ENCODE measurements at places on chromosomes 3 and 15.
A peak's percentile ranks its signal among the peaks of the same experiment; 100 is the strongest.

DNA sequence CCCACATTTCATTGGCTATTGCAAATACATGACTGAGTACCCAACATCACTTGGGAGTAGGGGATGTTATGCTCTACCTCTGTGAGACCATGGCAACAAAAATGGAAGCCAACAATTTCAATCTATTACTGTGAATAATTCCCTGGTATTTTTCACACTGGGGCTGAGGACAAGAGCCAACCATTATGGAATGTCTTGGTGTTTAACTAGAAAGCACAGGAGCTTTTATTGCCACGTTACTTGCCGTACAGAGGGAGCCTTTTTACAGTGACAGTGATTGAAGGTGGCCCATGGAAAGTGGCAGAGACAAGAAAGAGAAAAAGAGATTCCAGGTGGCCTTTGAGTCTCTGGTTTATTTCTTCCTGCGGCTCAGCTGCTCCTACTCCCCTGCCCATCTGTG, 105.7 kb upstream of the TBC1D5 start:
- DNase-seq = no peak

DNA sequence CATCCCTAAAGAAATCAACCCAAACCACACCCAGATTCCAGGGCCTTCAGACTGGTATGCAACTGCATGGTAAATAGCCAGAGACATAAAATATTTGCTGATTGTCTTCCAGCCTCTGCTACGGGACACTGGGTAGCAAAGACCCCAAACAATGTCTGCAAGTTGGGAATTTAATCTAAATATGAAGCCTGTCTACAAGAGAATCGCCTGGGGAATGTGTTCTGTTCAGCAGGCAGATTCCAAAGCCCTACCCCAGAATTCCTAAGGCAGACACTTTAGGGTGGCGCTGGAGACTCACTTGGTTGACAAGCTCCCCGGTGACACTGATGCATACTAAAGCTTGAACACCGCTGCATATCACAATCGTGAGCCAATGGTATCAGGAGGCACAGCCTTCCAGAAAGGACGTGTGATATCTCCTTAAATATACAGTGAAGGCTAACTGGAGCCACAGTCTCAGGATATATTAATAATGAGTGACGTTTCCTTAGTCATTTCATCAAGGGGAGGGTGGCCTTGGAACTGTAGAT, 684.1 kb downstream of the NTRK3 start:
- DNase-seq = no peak

GRCh38 chr3:70753572-70753971, 441.1 kb upstream of the MDFIC2 start:
- DNase-seq = no peak

- no peak for DNase-seq
Observed at GRCh38 chr3:193590088-193590856, 2.7 kb upstream of the OPA1 start.

- DNase-seq = no peak
Observed at GRCh38 chr15:50189633-50190032, 7.6 kb downstream of the SLC27A2 start.

DNA sequence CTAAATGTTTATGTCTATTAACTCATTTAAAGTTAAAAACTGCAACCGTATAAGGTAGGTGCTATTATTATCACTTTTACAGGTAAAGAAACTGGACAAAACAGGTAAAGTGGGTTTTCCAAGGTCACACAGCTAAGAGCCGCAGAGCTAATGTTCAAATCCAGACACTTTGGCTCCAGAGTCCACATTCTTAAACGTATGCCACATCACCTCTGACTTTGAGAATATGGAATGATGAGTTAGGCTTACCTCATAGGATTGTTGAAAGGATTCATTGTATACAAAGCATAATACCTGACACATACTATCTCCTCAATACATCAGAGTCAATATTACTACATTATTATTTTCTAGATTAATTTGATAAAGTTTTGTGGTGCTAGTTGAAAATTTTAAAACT, 240.9 kb upstream of the STT3B start:
- no peak for DNase-seq

GRCh38 chr3:17179381-17180205, 294.8 kb downstream of the PLCL2 start:
- peak; percentile 66 for DNase-seq

DNA sequence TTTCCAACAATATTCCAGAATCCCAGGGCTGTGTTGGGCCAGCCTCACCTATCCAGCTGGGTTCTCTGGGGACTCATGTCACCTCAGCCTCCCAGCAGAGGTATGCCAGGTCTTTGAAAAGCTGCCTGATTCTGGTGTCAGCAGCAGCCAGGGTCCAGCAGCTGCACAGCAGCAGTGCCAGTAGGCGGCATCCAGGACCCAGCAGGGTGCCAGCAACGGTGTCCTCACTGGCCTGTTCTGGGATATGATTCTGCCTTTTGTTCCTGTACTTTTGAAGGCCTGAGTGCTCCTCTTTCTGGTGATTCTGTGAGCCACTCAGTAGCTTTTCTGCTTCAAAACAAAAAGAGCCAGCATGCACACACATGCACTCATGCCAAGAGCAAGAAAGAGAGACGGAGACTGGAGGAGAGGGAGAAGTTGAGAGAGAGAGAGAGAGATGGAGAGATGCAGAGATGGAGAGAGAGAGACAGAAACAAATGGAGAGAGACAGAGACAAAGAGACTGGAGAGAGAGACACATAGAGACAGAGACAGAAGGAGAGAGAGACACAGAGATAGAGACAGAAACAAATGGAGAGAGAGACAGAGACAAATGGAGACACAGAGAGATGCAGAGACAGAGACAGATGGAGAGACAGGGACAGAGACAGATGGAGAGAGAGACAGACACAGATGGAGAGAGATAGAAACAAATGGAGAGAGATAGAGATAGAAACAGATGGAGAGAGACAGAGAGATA, 205.7 kb downstream of the UACA start:
- no peak for DNase-seq

GRCh38 chr3:44065311-44066094, 176.2 kb upstream of the TOPAZ1 start:
- DNase-seq = no peak

- no peak for DNase-seq
Observed at GRCh38 chr15:74809242-74809641, 3.4 kb upstream of the LMAN1L start.

GRCh38 chr15:40985541-40986330, 32.5 kb downstream of the CHAC1 start:
- no peak for DNase-seq

- DNase-seq = no peak
Observed at GRCh38 chr15:64456634-64457108, 3.7 kb upstream of the ZNF609 start.

- DNase-seq = no peak
Observed at GRCh38 chr15:26261413-26261812, 398.3 kb upstream of the ATP10A start.

- DNase-seq = no peak
Observed at GRCh38 chr15:67127965-67128364, 62.6 kb downstream of the SMAD3 start.

- no peak for DNase-seq
Observed at GRCh38 chr15:89359471-89360293, 25.1 kb upstream of the POLG start.

DNA sequence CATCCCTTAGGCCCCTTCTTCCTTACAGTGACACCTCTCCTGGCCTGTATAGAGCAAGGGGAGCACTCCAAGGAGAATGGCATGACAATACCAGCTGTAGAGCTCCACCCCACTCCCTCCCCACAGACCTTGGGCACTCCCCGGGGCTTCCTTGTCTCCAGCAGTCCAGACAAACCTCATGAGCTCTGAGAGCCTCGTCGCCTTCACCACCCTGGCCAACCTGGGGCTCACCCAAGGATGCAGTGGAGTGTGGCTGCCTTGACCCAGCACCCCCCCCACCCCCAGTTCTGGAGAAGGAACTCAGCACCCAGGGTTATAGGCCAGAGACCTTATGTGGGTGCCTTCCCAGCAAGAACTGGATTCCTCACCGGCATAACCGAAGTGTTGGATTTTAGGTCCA, 7.4 kb upstream of the SLCO2A1 start:
- no peak for DNase-seq

- DNase-seq = no peak
Observed at GRCh38 chr3:76025561-76025960, 240.2 kb upstream of the ZNF717 start.

- no peak for DNase-seq
Observed at GRCh38 chr15:82854554-82854953, 45.1 kb downstream of the WHAMM start.

- no peak for DNase-seq
Observed at GRCh38 chr15:95300958-95301357, 1029.5 kb upstream of the NR2F2 start.

DNA sequence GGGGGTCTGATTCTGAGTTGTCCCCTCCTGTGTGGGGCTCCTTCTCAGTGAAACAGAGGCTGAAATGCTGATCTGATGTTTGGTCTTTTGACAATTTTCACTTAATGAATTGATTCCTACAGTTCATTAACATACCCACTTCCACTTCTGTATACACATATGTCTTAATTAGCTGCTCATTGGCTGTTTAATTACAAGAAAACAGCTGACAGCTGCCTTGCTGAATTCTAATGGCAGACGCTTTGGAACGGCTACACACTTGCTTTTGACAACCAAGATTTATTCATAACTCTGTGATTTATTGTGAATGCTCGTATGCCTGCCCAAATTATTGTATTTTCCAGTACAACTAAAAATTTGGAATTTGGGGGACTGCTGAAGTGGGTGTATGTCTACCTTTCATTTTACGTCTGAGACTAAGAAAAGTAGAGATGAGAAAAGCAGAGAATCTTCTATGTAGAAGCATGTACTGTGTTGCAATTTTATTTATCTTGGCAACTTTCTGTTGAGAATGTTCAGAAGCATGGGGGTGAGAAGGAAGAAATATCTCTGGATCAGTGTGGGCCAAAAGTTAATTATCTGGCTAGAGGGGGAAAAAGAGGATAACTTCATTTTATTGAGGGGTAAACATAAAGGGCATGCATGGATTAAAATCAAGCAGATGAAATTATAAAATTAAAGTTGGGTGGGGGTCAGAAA, 46.5 kb upstream of the ICE2 start:
- DNase-seq = no peak

- no peak for DNase-seq
Observed at GRCh38 chr3:32421185-32421584, 29.5 kb downstream of the CMTM7 start.

- no peak for DNase-seq
Observed at GRCh38 chr15:66633041-66633937, 67.5 kb upstream of the LCTL start.

DNA sequence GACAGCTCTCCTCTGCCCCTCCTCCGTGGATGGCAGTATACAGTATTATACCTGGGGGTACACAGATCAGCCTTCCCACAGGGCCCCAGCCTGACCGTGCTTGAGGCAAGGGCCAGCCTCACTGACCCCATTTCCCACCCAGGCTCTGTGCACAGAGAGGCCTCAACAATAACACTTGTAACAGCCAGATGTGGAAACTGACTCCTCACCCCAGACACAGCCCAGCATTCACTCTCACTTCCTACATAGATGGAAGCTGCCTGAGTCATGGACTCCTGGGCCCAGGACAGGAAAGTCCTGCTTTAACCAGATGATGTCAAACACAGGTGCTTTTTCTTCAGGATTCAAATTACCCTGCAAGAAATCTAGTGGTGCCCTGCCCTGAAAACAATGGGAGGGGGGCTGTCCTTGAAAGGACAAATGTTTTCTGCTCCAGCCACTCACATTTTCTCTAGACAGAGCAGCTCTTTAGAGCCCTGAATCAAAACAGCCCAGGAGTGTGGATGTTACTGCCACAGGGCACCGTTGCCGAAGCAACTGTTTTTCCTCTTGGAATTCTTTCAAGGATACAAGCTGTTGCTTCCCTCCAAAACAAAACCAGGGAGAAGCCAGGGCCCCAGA, 16.4 kb downstream of the CCDC12 start:
- DNase-seq = no peak

GRCh38 chr15:87401973-87402372, 854.6 kb downstream of the NTRK3 start:
- DNase-seq = no peak

DNA sequence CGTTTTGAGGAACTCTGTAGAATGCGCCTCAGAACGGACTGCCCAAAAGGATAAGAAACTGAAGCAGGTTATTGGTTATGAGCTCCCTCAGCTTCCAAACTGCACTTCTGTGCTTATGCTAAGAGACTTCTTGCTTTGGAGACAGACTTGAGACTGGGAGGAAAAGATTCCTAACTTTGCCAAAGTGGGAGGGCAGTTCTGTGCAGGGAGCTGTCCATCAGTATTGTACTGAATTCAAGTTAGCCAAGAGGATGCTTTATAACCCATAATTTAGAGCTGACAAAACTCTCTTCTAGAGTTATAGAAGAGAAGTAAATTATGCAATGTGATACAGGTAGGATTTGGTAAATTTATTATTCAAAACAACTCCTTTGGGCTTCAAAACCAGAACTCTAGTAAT, 519.8 kb upstream of the GBE1 start:
- DNase-seq = no peak

DNA sequence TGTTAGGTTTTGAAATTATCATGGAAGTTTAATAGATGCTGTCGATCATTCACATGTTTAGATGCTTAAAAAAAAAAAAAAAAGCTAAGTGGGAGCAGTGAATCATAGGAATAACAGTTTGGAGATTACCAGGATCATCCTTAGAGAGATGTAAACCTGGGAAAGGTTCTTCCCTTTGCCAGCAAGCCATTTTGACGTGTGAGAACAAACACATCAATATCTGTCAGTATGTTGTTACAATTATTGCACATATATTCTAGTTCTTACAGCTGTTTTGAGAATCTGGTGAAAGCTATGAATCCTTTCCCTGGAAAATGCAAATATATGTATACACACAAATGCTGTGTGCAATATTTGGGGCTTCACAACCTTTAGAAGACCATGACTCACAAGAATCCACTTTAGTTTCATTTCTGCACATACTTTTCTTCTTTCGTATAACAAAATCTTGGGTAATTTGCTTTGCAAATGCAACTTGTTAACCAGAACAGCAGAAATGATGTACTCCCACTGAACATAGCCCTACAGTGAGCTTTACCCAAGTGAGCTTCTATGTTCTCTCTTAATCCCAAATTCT, 12.0 kb downstream of the NFKBIZ start:
- DNase-seq = no peak

DNA sequence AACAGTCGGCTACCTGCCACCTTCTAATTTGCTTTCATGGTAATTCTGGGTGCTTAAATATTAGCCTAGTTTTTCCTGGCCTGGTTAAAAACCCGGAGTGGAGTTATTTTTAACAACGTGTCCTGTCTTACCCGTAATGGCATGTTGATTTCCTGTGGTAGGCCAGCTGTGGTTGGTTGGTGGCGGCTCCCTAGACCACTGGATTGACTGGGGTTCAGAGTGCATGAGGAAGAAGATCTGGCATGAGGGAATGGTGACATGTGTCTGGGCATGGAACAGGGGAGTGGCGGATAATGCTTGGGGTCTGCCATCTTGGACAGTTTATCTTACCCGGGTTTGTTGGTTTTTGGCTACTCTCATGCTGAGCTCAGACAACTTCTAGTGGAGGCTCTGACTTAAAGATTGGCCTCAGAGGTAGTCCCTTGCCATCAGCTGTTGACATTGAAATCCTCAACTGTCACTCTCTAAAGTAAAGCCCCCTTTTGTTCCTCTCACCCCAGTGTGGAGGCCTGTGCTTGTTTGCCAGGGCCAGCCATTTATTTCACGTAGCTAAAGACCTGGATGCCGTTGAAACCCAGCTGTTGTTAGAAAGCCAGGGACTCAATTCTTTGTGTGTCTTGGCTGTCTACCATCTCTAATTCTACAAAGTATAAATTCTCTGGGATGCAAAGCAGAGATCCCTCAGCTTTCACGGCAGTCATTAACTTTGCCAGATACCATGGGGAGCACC, 81.6 kb downstream of the DNASE1L3 start:
- DNase-seq = no peak

GRCh38 chr15:88467935-88468528, 524 bp downstream of the MRPS11 start:
- peak; percentile 4 for DNase-seq

Measured in CD4-positive, alpha-beta T cell treated with Interleukin-4 for 1 hour (primary cell).